ENCODE measurements at places on chromosomes 6 and 20.

GRCh38 chr20:3922983-3923339 lies 33.8 kb downstream of the PANK2 start:
- ATAC-seq = no peak

GRCh38 chr6:11143394-11144371 lies 32.2 kb upstream of the ERVFRD-1 start:
- peak; percentile 47 for ATAC-seq

GRCh38 chr6:149202100-149202499 lies 115.4 kb upstream of the TAB2 start:
- no peak for ATAC-seq

DNA sequence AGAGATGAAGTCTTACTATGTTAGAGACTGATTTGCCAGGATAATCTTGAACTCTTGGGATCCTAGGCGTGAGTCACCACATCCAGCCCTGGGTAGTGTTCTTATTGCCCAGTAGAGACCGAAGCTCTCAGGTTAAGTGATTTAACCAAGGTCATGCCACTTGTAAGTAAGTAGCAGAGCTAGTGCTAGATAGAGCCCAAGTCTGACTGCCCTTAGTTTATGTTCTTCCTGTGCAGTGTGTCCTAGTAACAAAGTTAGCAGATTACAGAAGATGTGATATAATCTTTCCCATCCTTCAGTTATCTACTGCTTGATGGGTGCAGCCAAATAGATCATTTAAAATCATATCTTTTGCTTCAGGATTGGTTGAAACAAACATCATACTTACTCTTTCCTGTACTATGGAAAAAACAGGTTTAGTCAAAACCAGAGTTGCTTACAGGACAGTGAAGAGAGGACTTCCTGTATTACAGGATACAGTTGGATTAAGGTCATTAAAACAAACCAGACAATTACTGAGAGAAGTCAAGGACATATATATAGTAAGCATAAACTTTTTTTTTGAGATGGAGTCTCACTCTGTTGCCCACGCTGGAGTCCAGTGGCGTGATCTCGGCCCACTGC lies 9.5 kb upstream of the PABPC1L start:
- no peak for ATAC-seq

DNA sequence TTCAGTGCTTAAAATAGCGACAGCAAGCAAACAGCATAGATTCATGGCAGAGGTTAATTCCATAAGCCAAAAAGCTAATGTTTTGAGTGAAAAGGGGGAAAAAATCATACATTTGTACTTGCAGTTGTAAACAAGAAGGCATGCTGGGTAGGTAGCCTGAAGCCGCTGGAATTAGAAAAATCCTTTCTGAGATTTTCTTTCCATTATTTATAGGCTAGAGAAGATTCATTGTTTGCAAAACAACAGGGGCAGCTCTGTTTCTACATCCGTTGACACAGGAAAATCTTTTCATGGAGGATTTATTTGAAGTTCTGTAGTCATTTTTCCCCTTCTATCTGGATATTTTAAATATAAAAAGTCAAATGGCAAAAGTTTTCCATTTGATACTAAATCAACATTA lies 843.9 kb downstream of the QKI start:
- no peak for ATAC-seq

GRCh38 chr20:32461836-32462600 lies 103.9 kb downstream of the ASXL1 start:
- ATAC-seq = no peak

DNA sequence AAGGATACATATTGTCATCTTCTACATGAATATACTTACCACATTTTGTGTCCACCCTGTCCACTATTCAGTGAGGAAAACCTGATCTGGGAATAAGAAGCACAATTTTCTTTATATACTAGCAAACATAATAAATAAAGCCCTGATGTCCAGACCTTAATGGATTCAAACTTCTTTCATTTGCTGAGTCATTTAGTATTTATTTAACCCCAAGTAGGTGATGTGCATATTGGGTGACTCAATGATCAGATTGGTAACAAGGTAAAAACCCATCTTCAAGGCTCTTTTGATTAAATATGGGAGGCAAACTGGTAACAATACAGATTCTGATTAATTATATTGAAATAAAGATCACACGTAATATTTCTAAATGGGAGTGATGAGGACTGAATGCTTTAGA lies 1159.8 kb upstream of the EYS start:
- no peak for ATAC-seq

DNA sequence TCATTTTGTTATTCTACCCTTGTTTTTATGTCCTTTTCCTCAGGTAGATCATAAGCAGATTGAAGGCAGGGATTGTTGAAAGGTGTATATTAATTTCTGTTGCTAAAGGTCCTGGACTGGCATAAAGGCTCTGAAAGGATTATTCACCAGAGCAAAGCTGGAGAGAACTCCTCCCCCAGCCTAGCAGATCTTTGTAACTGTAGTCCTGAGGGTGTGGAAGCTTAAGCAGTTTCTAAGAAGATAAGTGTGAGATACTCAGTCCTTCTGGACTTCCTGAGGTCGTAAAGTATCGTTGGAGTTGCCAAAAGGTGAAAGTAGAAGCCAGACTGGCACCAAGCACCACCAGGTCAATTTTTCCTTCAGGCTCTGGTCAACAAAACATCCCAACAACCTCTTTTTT lies 24.2 kb downstream of the CGA start:
- no peak for ATAC-seq

GRCh38 chr20:57880571-57880892 lies 170.7 kb upstream of the PMEPA1 start:
- no peak for ATAC-seq

DNA sequence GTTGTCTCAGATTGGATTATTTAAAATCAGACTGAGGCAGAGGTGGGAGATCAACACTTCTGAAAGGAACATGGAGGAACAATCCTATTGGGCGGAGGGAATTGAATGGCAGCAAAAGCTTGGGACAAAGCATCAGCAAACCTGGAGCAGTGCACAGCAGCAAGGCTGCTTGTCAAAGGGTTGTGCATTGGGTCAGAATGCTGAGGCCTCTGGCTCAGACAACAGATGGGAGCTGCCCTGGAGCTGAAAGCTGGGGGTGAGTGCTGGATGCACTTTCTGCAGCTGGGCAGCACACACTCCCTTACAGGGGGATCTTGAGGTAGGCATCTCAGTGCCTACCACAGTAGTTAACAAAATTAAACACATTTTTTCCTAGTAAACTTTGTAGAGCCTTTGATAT lies 634.4 kb upstream of the MMS22L start:
- no peak for ATAC-seq

DNA sequence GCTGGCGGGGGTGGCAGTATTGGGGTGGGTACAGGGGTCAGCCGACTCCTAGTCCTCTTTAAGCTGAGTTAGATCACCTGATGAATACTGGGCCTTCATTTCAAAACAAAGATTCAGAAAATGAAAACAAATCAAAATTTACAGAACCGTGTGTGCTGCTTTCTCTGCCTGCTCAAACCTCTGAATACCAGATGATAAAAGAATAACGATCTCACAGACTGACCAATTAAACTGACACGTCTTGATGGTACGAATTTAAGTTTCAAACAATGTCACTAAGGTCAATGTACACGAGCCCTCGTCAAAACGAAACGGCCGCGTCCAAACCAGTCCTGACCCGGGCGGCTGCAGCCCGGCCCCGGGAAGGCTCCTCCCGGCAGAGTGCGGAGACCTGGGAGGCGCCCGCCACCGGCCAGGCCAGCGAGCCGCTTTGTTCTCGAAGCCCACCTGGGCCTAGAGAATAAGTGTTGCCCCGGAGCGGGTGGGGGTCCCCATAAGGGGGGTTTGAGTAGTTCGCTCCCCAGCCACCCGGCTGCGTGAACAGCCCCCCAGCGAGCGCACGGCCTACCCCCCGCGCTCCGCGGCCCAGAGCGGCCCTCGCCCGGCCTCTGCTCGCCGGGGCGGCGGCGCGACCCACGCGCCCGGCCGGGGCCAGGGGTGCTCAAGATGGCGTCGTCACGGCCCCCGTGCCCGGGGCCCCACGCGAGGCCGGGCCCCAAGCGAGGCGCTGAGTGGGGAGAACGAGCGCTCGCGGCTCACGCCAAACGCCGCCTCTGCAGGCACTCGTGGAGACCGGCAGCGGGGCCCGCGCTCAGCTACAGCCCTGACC lies 728 bp downstream of the PSMA7 start:
- peak; percentile 13 for ATAC-seq

DNA sequence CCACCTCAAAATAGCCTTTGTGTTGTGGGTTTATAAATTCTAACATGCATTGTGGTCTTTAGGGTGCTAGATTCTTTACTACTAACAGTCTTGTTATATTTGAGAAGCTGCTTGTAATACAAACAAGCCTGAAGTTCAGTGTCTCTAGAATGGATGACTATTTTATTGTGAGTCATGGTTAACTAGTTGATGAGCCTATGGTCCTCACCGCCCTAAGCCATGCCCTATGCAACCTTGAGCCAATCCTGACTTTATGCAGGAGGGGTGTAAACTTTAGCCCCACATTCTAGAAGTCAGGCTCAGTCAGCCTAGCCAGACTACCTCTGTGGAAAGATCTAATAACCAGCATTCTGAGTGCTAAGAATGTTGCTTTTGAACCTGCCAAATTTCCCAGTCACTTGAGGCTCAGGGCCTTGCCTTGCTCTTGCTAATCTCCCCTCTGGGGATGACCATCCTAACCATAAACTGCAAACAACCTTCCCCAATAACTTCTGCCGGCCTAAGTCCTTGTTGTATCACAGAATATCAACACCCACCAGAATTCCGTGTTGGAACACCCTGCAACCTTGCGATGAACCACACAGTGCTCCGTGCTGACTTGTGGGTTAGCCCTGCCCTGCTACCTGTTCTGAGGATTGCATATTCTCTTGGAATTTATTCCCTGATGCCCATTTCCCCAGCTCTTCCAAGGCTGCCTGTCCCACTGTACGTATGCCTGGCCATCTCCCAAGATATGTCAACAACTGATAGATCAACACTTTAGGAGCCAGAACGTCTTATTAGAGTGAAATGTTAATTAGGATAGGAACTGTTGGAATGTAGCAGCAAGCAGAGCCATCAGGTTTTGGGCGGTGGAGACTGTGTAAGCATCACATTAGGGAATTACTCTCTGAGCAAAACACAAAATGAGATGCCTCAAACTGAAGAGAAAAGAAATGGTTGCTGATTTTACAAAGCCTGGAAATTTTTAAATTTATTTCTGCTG lies 71.7 kb upstream of the CEP85L start:
- no peak for ATAC-seq

GRCh38 chr6:107128577-107128976 lies 13.3 kb upstream of the BEND3 start:
- ATAC-seq = no peak

DNA sequence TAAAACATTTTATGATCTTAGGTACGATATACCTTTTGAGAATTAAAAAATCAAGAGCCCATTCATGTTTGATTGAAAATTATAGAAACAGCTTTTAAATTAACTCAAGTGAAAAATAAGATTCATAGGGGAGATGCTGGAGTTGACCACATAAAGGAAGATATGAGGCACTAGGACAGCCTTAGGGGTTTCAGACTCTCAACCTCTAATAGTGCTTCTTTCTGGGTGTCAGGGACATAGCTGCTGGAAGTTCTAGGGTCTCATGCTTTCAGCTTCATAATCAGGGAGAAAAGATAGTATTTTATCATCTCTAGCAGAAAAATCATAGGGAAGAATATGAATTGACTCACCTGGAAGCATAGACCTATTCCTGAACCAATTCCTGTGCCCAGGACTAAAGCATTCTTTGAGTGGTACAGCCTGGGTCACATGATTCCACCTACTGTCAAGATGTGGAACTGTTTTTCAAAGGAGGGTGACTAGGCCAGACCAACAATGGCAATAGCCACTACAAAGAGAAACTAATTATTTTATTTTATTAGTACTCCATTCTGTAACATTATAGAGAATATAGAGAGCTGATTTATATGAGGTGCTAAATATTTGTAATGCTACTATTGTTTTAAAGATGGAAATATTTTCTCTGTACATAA lies 27.8 kb upstream of the CENPW start:
- peak; percentile 86 for ATAC-seq

GRCh38 chr6:56193846-56194245 lies 53.5 kb downstream of the COL21A1 start:
- ATAC-seq = no peak

DNA sequence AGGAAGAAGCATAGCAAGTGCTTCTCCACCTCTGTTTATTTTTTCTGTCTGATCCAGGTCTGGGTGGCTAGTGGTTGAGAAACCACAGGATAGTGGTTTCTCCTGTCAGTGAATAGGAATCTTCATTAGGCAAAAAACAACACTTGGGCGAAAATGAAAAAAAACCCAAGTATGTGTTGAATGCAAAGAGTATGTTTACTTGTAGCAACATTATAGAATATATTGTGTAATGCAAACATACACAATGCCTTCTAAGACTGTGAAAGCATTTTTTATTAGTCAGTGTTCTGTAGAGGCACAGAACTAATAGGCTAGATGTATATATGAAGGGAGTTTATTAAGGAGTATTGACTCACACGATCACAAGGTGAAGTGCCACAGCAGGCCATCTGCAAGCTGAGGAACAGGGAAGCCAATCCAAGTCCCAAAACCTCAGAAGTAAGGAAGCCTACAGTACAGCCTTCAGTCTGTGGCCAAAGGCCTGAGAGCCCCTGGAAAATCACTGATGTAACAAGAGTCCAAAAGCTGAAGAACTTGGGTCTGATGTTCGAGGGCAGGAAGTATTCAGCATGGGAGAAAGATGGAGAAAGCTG lies 111.1 kb downstream of the UST start:
- no peak for ATAC-seq

DNA sequence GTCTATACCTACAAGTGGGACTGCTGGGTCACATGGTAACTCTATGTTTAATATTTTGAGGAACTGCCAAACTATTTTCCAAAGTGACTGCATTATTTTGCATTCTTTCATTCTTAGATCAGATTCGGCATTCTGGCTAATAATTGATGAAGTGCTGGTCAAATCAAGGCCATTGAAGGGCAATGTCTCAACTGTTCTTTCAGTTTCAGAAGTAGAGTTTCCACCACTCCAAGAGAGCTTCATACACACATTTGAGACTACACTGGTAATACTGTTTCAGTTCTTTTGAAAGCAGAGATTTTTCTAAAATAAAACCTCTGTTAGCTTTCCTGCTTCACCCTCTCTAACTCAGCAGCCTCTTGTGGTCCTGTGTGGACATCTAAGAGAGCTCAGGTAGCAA lies 154.5 kb downstream of the CFAP61 start:
- no peak for ATAC-seq

DNA sequence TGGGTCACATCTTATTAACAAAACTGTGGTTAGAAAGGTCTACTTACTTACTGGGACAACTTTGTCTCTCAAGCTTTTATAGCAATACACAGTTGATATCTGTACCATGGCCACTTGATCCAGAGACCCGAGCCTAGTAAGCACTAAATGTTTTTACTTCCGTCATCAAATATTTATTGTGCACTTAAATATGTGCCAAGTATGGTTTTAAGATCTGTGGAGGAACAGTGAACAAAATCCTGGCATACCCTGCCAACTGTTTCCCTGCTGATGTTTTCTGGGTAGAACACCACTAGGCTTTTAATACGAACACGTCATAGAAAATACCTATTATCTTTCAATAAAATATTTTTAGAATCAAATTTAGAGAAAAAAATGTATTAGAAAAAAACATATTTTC lies 574.8 kb downstream of the HACE1 start:
- ATAC-seq = no peak

- no peak for ATAC-seq
These were observed 11.8 kb downstream of the SMPDL3A start for GRCh38 chr6:122800906-122801305.

GRCh38 chr20:48777005-48777404 lies 50.8 kb downstream of the PREX1 start:
- ATAC-seq = no peak

GRCh38 chr6:45467853-45468252 lies 90.1 kb upstream of the SUPT3H start:
- no peak for ATAC-seq
